Activated T-helper 1 cell treated with Interleukin-2 at 50 U/mL for 16 hours (primary cell): ENCODE measurements at places on chromosomes 6 and 20.

GRCh38 chr6:139891471-139891870 lies 517.0 kb upstream of the CITED2 start:
- no peak for DNase-seq

- DNase-seq = no peak
Observed at GRCh38 chr20:24049081-24049480, 60.5 kb upstream of the GGTLC1 start.

DNA sequence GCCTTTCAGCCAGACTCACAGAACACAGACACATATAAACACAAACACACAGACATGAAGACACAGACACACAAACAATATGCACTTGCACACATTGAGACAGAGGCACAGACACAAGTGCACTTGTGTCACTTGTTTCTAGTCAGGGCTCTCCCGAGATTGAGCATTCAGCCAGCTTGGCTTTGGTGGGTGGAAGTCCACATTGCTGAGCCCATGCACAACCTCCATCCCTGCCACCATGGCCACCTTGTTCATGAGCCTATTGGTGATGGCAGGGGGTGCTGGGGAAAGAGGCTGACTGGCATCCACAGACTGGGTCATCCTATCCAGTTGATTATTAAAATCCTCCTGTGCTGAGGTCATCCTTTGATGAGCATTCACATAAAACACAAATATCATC lies 11.5 kb upstream of the CST7 start:
- DNase-seq = no peak

DNA sequence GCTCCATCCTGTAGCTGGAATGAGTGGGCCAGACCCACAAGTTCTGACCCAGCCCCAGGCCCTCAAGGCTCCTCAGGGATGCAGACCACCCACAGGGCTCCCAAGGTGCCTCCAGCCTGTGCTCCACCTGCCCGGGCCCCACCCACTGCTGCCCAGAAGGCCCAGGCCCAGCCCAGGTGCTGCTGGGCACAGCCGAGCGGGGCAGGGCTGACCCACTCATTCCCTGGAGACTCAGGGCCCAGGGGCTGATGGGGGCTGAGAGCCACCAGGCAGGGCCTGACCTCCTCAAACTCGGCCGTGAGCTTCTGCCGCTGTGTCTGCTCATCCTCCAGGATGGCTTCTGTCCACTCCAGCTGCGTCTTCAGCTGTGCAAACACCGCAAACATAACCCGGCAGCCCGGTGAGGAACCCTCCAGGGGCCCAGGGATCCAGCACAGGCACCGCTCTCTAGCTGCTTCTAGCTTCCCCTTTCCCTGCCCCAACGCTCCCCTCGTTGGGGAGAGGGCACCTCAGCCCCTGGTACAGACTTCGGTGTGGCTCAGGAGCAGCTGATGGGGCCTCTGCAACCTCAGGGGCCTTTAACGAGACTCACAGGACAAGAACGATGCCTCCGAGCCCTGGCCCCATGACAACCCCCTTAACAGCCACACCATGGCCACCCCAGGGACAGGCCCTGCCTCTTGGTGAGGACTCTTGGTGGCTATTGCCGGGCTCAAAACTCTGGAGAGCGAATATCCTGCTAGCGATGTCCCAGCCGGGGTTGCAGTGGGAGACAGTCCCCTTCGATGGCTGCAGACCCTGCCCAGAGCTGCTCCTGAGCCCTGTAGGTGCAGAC lies 46.0 kb downstream of the DSTN start:
- DNase-seq = no peak

DNA sequence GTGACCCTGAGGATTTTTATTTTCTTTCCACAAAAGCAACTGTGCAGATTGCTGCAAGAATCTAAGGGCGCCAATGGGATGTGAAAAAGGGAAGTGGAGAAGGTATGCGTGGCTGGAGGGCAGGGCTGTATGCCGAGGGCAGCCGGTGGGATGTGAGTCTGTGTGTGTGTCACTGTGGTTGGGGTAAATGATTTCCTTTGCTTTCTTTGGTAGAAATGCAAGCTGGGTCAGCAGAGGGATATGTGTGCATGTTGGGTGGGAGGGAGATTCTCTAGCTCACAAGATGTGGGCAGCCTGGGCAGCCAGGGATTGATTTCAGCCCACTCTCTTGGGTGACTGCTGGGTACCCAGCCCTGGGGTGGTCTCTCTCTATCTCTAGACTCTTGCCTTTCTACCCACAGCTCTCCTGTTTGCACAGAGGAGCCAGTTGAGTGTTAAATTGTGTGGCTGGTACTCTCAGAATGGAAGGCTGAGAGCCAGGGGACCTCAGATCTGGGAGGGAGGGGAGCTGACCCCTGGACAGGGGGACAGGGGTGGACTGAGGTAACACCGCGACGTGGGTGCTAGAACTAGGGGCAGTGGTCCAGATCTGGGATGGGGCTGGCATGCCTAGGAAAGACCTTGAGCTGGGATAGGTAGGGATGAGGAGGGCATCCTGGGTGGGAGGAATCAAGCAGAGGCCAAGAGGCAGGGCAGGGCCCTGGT lies 136.8 kb upstream of the RNF24 start:
- DNase-seq = no peak

- DNase-seq = no peak
Observed at GRCh38 chr20:61761453-61762166, 304.1 kb downstream of the TAF4 start.

- DNase-seq = no peak
Observed at GRCh38 chr6:34472425-34472824, 6.5 kb downstream of the PACSIN1 start.

DNA sequence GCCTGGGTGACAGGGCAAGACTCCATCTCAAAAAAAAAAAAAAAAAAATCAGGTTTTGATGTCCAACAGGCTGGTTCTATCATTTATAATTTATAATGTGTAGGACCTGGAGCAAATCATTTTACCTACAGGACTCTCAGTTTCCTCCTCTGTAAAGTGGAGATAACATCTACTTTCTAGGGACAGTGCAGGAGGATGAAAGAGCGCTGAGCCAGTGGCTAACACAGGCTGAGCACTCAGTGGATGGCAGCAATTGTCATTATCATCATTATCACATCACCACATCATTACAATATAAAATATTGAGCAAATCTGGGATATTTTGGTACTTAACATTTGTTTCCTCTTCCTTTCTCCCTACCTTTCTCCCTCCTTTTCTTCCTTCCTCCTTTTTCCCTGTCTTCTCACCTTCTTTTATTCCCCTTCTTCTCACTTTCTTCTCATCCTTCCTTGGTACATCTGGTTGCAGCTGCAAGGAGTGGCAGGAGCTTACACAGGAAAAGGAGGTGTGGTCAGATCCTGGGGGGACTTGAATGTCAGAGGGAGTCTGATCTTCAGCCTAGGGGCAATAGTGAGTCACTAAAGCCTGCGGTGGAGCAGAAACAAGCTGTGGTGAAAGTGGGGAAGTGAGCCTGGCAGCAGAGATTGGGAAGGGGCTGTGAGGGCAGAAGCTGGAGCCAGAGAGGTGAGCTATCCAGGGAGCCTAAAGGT lies 24.6 kb upstream of the CTNNBL1 start:
- DNase-seq = no peak

DNA sequence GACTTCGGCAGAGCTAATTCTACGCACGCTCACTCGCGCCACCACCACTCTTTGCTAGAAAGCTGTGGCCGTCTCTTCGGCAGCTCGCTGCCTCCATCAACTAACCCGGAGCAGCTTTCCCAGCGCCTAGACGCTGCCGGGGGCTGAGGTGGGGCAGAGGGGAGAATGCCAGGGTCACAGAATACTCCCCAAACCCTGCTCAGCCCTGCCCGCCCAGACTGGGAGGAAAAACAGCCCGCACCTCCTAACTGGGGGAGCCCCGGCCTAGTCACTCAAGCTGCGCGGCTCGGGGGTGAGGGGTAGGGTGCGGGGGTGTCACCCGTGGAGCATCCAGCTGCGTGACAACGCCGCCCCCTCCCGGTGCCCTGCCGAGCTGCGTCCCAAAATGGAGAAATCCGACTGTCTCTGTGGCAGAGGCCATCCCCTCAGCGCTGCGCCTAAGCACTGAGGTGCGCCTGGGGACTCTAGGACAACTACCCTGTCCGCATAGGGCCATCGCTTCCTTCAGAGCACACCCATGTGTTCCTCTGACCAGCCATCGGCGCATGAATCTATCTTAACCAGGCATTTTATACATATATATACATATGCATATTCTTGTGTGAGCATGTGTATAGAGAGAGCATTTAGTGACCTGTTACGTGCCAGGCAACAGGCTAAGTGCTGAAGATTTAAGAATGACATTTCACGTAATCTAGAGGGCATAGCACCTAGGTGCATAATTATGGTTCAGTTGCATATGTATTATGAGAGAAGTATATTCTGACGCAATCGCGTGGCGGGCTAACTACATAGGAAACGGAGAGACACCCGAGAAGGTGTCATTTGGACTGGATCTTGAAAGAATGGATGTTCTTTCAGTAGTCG lies 1.5 kb upstream of the TENT5A start:
- DNase-seq = peak; percentile 71

DNA sequence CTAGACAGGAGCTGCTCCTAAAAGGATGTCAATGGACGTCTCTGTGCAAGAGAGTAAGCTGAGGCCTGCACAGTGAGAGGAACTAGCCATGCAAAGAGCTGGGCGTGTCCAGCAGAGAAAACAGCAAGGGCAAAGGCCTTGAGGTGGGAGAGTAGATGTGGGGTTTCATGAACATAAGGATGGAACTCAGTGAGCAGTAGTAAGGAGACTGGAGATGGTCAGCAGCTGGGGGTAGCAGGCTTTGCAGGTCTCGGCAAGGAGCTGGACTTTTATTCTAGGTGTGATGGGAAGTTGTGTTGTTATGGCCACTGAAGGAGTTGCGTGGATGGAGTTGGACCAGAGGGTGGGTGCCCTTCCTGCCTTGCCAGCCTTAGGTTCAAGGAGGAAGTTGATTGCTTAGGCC lies 90.7 kb upstream of the SIRPA start:
- no peak for DNase-seq

DNA sequence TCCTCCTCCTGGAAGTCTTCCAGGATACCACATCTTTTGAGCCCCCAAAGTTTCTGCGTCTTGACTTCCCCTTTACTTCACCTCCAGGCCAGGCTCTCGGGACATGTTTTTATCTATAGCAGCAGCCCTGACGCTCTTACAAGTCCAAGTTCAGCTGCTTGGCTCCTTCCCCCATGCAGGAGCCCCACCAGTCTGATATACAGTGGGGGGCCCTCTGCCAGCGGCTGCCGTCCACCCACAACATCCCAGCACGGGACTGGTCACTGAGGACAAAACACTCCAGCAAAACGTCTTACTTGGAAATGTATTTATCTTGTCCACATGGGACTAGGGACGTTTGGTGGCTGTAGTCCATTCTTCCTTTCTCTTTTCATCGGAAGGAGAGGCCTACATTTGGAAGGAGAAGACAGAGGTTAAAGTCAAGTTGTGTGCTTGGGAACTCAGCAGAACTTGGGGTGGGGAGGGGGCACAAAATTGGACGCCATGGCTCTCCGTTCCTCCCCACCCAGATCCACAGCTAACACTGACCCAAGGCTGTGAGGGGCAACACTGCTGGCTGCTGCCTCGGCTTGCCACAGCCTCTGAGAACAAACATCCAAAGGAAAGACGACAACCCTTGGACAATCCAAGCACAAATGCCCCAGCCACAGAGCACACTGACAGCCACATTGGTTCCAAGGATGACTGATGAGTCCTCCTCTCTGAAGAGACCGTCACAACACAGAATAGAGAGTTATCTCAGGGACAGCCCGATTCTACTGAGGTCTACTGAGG lies 79.2 kb downstream of the PRND start:
- no peak for DNase-seq

DNA sequence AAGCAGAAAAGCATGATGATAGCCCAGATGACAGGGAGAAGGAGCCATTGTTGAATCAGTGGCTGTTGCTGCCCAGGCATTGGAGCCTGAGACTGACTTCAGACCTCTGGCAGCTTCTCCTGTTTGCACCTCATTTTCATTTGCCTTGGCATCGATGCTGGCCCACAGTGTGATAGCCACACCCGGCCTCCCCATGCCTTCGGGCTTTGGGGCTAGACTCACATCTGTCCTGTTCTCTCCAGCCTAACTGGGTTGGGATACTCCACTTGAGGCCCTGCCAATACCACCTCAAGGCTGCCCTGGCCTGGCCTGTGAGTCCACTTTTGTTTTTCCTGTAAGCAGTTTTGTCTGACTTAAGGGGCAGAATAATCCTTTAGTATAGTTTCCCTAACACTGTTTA lies 140.4 kb downstream of the UST start:
- DNase-seq = no peak

GRCh38 chr6:147782302-147782701 lies 273.8 kb downstream of the SAMD5 start:
- no peak for DNase-seq

- no peak for DNase-seq
Observed at GRCh38 chr6:78511009-78511408, 356.3 kb upstream of the IRAK1BP1 start.

DNA sequence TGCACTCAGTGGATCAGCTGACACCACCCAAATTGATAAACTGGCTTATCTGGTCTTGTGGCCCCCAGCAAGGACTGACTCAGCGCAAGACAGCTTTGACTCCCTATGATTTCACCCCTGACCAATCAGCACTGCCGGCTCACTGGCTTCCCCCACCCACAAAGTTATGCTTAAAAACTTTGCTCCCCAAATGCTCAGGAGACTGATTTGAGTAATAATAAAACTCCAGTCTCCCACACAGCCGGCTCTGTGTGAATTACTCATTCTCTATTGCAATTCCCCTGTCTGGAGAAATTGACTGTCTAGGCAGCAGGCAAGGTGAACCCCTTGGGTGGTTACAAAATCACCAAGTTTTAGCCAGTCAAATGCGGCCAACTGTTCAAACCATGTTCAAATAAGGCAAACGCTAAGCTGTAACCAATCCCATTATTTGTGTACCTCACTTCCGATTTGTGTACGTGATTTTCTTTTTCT lies 32.5 kb downstream of the SLC22A2 start:
- DNase-seq = no peak

DNA sequence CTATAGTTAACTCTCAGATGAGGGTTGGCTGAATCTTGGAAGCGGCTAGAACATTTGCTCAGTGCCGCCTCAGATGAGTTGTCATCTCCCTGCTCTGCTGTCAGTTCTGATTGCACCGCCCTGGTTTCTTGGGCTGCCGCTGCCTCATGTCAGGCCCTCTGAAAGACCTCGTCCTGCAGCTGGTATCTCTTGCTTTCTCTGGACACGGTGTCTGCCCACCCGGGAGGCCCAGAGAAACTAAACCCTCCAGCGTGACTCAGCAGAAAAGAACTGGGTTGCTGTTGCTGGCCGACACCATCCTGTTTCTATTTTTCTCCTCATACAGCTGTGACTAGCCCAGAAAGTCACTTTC lies 355.4 kb downstream of the CD83 start:
- DNase-seq = no peak

DNA sequence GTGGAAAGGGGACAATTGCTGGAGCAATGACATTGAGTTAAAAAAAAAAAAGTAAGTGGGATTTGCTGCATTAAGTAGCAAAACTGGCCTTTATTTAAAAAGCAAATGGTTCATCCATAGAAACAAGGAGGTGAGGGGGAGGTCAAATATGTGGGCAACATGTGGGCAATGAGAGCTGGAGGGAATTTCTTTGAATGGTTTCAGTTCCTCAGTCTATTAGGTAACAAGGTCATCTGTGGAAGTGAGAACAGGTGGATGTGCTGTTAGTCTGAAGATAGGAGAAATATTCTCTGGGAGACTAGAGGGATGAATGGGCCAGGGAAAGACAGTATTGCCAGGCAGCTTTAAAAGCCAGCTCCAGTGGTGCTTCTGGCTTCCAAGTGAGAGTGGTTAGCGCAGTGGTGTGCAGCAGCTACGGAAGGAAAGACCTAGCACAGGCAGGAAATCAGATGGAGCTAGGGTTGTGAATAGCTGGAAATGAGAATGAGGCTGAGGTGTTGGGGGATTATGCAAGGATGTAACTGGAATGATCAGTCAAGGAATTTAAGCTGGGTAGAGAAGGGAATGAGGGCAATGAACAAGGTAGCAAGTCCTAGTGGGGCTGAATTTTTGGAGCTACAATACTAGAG lies 727.6 kb downstream of the PTPRT start:
- DNase-seq = no peak
